Fibroblast of skin of right quadriceps (primary cell): ENCODE measurements at places on chromosomes 16 and 17.

DNA sequence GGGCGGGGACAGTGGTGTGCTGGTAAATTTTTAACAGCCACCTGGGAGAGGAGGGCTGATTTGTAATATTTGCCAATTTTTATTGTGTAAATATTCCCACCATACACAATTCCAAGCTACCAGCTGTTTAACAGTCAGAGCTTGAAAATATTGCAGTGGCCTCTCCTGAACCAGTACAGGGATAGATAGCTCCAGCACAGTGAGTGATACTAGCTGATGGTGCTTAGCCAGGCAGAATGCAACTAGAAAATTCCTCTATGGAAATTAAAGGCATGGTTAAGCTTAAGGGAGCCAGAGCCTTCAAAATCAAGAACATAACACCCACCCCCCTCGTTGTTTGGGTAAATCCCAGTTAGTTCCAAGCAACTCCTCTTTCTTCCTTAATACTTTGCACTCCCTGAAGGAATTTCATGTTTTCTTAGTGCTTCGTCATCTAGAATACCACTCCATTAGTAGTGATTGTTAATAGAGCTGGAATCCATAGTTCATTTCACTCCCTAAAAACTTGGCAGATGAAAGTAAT lies 96.6 kb downstream of the CYB561 start:
- peak; percentile 76 for DNase-seq

DNA sequence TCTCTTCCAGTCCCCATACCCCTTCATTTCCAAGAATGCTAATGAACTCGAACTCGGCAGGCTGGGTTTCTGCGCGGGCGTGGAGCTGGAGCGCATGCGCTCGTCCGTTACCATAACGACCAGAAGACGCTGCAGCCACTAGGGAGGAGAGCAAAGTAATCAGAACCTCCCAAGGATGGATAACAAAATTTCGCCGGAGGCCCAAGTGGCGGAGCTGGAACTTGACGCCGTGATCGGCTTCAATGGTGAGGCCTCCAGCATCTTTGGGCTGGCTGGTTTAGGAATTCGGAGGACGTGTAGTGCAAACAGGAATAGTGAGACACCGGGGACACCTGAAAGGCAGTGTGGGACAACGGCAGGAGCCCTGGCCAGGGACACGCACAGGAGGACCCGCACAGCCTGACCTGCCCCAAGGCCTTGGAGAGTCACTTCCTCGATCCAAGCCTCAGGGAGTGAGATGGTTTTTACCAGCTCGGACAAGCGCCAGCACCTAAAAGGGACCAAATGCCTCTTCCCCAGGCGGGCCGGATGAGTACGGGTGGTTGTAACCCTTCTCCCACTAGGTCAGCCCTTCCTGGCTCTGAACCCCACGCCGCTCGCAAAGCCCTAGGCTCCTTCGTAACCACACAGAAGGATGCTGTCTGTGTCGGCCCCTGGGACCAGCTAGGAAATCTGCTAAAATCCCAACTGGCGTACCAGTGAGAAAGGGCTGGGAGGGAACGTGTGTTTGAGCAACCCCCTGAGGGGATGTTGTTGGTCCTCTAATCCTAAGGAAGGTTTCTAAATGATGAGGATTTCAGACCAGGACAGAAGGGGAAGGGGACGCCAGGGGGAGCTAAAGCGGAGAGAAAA lies at the start of gene CFAP52:
Gene CFAP52 (plus strand): TSS at position 122 of the 852 bp plus-strand sequence. CDS start 54 bp downstream, at position 176.
- DNase-seq: peak; percentile 74

GRCh38 chr16:23062524-23062923 lies 86.7 kb downstream of the USP31 start:
- DNase-seq: no peak

- peak; percentile 100 for DNase-seq
Measured at GRCh38 chr17:59786536-59787319, 79.3 kb downstream of the VMP1 start.

- DNase-seq: no peak
Measured at GRCh38 chr17:34581446-34582184, 2.2 kb downstream of the TMEM132E start.

DNA sequence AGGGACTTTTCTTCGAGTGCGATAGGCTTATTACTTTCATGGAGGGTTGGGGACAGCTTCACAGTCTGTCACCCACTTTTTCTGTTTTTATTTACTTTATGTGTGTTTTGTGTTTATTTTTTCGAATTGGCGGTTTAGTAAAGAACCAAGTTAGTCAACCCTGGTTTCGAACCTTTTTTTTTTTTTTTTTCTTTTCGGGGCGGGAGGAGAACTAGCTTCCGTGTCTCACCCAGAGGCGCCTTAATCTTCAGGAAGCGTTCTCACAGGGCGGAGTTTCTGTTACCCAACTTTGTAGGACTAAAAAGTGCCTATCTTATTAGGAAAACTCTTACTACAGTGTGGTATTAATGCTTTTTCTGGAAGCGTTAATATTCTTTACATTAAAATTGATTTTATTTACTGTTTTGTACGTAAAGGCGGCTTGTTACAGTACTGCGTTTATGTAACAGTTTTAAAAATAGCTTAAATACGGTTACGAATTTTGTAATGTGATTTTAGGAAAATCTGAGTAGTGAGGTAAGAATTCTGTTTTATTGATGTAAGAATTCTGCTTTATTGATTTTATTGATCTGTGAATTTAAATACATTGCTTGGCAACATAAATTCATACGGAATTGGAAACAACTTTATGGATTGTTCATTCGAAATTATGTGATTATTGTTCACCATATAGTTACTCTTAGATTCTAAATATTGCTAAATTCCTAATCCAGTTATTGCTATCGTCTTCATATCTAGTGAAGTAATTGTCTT lies 885 bp downstream of the ZNF207 start:
- peak; percentile 69 for DNase-seq

DNA sequence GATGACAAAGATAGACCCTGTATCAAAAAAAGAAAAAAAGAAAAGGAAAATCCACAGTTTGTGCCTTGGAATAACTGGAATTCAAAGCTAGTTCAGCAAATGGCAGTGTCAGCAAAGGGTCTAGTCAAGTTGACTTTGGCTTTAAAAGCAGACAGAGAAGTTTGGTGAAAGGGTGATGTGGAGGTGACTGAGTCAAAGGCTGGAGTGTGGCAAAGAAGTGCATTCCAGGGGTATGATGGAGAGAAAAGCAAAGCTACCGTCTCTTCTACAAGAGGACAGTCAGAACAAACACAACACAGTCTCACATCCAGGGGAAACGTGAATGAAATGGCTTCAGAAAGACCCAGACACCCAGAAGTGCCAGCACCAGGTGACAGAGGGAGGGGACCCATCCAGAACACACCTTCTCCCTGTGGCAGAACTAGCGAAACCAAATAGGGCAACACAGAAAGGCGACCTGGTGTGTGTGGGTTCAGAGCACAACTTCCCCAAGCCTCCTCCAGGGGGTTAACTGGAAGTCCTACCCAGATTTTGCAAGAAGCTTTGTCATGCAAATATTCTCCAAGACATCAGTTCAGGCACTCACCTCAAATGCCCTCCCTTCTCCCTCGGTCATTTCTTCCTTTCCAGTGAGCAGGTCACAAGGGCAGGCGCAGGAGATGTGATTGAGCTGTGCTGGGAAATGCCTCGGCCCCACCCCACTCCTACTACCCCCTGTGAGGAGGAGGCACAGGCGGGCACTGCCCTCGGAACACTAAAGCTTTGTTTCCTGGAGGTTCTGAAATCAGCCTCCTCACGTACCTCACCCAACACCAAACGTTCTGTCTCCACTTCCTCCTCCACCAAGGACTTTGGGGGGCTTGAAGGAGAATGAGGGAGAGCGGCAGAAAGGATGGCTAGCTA lies 481.9 kb downstream of the SOX9 start:
- peak; percentile 69 for DNase-seq

DNA sequence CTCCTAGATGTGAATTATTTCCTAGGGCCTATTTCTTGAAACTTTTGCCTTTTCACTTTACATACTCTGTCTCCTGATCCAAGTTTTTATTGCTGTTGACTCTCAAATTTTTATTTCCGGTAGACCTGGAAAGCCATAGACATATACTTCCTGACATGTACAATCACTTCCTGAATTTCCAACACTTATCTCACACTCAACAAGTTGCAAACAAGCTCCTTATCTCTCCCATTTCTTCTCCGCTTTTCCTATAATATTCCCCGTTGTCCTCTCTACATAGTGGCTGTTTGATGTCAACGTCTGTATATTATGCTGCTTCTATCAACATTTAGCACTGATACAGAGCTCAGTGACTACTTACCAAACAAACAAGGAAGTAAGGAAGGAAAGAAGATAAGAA lies 59.3 kb downstream of the IKZF3 start:
- DNase-seq: no peak

- DNase-seq: no peak
Measured at GRCh38 chr17:22694362-22695227, 1002.3 kb downstream of the KCNJ18 start.

DNA sequence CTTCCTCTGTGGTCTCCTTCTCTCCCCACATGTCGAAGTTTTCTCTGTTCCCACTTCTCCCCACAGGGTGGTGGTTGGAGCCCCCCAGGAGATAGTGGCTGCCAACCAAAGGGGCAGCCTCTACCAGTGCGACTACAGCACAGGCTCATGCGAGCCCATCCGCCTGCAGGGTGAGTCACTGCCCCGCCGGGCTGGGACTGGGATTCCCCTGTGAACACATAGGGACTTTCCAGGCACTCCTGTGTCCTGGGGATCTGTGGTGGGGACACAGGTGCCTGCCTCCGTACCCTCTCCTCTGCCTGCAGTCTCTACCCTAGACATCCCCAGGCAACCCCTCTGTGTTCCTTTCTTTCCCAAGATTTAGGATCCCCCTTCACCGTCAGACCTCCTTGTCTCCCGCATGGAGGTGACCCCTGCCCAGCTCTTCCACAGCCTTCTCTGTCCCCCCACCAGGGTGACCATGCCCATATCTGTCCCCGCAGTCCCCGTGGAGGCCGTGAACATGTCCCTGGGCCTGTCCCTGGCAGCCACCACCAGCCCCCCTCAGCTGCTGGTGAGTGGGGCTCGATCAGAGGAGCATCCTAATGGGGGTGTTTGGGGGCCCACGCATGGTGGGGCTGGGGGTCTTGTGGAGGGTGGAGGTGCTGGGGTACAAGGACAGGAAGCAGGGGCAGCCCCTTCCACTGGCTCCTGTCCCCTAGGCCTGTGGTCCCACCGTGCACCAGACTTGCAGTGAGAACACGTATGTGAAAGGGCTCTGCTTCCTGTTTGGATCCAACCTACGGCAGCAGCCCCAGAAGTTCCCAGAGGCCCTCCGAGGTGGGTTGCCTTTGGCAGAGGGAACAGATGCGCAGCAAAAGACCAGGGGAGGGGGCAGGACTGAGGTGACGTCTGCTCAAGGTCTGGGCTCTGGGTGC lies 5.8 kb downstream of the ITGAM start:
- no peak for DNase-seq

- DNase-seq: peak; percentile 11
Measured at GRCh38 chr16:47311738-47312505, 148.9 kb downstream of the ITFG1 start.

- DNase-seq: no peak
Measured at GRCh38 chr17:75720656-75721462, at the start of gene ITGB4. Gene ITGB4 (plus strand): TSS chr17:75721459. CDS start chr17:75724704, 3,245 bp downstream.

DNA sequence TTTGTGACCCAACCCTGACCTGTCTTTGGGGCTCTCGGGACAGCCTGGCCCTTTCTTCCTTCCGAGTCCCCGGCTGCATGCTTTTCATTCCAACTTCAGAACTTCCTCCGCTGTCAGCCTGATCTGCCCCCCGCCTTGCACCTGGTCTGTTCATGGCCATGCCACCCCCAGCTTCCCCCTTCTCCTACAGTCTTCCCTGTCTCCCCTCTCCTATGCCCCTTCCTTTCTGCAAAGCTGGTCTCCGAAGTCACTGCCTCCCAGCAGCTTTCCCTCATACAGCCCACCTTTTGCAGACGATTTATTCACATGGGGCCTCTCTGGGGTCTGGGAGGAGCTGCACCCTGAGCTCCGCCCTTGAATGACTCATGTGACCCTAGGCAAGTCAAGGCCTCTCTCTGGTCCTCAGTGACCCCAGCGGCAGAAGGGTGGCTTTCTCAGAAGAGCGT lies 47.1 kb upstream of the SDK2 start:
- no peak for DNase-seq

GRCh38 chr16:75244844-75245758 lies 6.3 kb downstream of the BCAR1 start:
- peak; percentile 95 for DNase-seq

- DNase-seq: no peak
Measured at GRCh38 chr16:3730161-3731125, 13.1 kb upstream of the TRAP1 start.

- no peak for DNase-seq
Measured at GRCh38 chr17:10638151-10638550, 19.0 kb downstream of the MYH3 start.

DNA sequence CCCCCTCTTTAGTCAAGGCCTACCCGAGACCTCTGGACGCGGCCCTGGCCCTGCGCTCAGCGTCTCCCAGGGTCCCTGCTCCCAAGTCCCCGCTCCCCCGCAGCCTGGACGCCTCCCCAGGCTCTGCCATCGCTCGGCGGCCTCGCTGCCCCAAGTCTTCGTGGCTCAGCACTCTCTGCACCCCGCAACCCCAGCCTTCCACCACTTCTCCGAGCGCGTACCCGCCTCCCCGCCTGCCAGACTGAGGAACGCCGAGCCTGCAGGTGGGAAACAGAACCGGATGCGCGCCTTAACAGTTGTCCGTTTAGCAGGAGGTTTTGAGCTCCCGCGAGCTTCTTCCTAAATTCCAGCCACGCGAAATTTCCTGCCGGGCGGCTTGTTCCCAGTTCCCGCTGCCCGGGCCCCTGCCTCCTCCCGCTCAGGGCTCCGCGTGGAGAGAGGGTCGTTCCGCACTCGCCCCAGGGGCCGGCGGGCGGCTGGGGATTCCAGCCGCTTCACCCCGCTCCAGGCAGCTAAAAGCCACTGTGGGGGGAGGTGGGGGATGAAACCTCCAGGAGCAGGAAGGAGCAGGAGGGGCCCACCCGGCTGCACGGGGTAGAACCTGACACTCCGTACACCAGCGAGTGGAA lies 87.7 kb downstream of the KCNJ12 start:
- DNase-seq: no peak

DNA sequence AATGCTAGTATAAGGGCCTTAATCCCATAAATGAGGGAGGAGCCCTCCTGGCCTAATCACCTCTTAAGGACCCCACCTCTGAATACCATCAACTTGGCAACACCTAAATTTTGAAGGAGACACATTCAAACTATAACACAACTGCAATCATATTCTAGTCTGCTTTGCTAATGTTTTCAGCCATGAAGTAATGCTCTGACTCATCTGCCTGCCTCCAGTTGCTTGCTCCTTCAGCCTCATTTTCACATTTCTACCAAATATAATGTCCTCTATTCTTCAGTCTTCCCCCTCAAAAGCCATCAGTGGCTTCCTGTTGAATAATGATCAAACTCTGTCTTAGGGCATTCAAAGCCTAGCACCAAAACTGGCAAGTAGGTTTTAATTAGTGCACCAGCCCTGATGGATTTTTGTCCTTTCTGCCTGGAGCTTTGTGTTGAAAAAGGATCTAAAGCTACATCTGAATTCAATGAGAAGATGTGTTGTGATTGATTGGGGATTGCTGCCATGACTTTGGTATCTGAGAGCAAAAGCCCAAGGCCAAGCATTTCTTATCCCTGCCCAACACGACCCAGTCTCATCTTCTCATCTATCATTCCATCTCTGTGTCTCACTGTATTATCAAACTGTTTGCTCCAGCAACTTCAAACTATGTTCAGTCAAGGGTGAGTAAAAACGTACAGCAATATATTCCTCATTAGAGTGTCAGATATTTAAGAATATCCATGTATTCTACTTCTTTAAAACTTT lies 140.8 kb upstream of the ELAC2 start:
- peak; percentile 22 for DNase-seq

- peak; percentile 95 for DNase-seq
Measured at GRCh38 chr17:14840616-14841231, 424.4 kb downstream of the PMP22 start.

- no peak for DNase-seq
Measured at GRCh38 chr16:75922250-75922649, 196.0 kb upstream of the CPHXL start.
